ENCODE measurements at places on chromosomes 6 and 20.

- no peak for DNase-seq
Measured at GRCh38 chr20:52217689-52218395, 26.3 kb upstream of the ZFP64 start.

- DNase-seq: no peak
Measured at GRCh38 chr6:72595812-72596211, 26.1 kb upstream of the KCNQ5 start.

DNA sequence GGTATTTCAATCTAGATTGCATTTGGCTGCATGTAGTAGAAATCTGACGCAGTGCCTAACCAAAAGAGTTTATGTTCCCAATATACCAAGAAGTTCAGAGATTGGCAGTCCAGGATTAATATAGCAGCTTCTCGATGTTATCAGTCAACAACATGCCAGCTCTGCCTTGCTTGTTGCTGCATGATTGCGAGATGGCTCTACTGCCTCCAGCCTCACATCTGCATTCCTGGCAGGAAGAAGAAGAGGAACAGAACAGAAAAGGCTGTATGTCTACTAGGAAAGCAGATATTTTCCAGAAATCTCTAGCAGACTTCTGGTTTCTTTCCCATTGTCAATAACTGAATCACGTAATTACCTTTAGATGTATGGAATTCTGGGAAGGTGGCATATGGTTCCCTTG, 60.8 kb downstream of the SLC35D3 start:
- DNase-seq: no peak

DNA sequence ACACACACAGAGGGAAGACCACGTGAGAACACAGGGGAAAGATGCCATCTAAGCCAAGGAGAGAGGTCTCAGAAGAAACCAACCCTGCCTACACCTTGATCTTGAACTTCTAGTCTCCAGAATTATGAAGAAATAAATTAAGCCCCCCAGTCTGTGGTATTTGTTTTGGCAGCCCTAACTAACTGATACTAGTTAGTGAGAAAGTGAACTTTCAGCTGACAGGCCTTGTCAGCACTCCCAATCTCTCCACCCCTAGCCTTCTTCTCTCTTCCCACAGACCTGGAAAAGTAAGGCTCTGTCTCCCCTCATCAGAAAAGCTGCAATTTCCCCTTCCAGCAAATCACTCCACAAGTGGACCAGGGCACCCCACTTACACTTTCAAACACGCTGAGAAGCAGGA, 108.6 kb upstream of the CDYL start:
- no peak for DNase-seq

GRCh38 chr6:164099269-164099865, 684.8 kb downstream of the QKI start:
- no peak for DNase-seq
